ENCODE measurements at places on chromosomes 2 and 18.

GRCh38 chr2:225052703-225053102 is 10.4 kb upstream of the DOCK10 start:
- no peak for DNase-seq

- peak; percentile 53 for DNase-seq
These were observed at the start of gene FBXO36 for GRCh38 chr2:229922449-229923386. TSS of gene FBXO36 (plus strand) at chr2:229922503. CDS start at chr2:229922514, 11 bp downstream.

DNA sequence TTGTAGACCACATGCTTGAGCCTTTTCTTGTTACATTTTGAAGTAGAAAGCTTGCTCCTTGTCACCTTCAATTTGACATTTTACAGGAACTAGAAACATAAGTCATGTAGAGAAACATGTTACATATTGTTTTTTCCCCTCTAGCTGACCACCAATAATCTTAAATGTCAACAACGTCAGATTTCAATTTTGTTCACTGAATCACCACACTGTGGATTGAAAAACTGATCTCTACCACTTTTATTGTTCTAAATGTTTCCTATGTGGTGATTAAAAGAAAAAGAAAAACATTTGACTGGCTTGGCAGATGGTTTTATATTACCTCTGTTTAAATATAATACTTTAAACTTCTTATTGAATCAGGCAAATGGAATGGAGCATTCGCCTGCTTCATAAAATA is 87.7 kb downstream of the DSEL start:
- peak; percentile 71 for DNase-seq

DNA sequence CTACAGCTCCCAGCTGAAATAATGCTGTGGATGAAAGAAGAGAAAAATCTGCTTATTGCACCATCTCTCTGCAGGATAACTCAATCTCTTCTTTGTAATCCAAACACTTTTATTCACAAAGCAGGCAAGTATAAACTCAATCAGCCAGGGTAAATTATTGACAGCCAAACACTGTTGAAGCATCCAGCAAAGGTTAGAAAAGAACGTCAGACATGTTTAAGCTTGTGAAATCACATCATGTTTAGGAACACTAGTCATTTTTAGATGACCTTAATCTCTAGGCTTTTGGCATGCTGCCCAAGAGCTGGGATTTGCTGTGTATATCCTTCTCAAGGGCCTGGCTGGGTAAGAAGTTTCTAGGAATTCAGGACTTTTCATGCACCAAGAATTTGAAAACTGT is 1148.1 kb upstream of the FANCL start:
- DNase-seq = no peak

DNA sequence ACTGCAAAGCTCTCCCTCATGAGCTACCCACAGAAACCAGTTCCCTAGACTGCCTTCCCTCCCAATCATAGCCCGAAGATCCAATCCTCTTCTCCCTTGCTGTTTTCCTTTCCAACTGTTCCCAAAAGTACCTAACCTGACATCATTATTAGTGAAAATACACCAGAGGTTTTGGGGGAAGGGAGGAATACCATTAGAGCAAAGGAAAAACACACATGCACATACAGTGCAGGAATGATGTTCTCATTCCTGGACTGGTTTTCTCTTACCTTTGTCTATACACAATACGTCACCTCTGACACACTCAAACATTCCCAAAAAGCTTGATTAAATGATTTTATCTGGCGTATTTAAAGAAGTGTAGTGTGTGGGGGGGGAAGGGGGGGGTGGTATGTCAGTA is 46.2 kb downstream of the IKZF2 start:
- DNase-seq = no peak

- no peak for DNase-seq
These were observed 89.8 kb upstream of the CYRIA start for GRCh38 chr2:16755442-16755841.

DNA sequence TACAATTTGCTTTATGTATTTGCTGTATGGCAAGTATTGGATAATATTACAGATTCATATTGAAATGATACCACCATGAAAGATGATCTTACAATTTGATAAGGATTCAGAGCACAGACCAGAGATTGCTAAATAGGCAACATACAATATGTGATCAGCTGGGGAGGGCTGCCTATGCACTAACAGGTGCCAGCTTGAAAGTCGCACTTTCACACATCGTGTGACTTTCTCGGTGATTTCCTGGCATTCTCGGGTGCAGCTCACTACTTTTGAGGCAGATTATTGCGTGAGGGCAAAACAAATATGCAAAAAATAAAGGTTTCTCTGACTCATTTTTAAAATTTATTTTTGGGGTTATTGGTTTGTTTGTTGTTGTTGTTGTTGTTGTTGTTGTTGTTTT is 36.0 kb downstream of the RBMS1 start:
- DNase-seq = no peak

- DNase-seq = no peak
These were observed 63.2 kb downstream of the SCG2 start for GRCh38 chr2:223538920-223539440.

GRCh38 chr18:64090876-64091275 is 58.0 kb downstream of the LINC00305 start:
- DNase-seq = no peak

DNA sequence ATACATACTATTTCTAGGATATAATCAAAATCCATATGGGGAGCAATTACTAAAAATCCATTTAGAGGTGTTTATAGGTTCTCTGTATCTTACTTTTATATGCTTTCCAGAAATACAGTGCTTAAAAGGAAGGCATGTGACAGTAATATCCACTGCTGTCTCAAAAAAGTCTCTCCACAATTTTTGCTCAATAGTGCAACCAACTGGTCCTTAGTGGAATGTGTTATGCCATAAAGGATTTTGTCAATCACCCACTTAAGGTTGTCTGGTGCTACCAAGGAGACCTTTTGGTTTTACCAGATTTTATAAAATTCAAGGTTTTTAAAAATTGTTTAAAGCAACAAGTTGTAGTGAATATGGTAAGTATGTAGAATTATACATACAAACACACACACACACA is 328.5 kb upstream of the DSEL start:
- peak; percentile 63 for DNase-seq
